ENCODE measurements at places on chromosomes 5 and 9.

DNA sequence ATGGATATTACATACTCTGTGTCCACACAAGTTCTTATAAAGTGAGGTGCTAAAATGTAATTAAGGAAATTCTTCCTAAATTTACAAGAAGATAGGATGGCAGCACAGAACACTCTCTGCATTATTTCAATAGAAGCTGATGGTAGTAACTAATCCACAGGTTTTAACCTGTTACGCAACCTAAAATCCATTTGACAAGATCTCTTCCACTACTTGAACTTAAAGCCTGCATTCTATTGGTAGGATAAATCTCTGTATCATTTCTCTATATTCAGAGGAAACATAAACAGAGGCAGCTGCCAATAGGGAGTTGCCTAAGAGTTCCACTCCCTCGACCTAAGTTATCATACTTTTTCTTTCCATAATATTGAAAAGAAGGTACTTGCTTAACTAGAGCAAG, 21.6 kb downstream of the CDC37L1 start:
- DNase-seq, result no peak

DNA sequence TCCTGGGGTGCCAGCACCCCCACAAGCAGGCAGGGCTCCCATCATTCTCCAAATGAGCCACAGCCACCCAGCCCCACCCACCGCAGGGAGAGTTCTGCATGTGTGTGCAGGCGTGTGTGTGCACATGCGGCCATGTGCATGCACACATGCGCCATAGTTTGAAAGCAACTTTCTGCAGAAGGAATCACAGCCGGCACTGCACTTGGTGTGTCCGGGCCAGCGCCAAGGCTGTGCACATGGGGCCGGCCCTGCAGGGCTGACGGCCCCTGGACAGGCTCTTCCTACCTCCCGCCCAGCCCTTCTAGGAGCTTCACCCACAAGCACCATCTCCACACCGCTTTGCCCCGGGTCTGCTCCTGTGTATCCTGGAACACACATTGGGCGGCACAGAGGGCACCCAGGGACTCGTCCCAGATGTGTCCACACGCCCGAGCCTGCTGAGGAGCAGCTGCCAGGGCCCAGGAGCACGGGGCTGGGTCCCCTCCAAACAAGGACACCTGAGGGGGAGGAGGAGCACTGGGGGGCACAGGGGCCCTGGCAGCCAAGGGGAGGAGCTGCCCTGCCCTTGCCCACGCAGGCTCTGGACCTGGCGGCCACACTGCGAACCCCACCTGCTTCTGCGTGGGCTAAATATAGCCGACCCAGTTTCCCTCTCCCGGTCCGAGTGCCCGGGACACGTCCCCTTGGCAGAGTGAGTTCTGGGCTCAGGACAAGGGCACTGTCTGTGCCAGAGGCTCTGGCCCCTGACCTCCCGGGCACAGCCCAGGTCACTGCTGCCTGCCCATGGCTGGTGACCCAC, 19.1 kb downstream of the TPPP start:
- no peak for DNase-seq

- no peak for DNase-seq
These were observed 5.0 kb upstream of the TEX48 start for GRCh38 chr9:114687034-114687433.

GRCh38 chr9:99509900-99510535, 287.9 kb downstream of the SEC61B start:
- no peak for DNase-seq

DNA sequence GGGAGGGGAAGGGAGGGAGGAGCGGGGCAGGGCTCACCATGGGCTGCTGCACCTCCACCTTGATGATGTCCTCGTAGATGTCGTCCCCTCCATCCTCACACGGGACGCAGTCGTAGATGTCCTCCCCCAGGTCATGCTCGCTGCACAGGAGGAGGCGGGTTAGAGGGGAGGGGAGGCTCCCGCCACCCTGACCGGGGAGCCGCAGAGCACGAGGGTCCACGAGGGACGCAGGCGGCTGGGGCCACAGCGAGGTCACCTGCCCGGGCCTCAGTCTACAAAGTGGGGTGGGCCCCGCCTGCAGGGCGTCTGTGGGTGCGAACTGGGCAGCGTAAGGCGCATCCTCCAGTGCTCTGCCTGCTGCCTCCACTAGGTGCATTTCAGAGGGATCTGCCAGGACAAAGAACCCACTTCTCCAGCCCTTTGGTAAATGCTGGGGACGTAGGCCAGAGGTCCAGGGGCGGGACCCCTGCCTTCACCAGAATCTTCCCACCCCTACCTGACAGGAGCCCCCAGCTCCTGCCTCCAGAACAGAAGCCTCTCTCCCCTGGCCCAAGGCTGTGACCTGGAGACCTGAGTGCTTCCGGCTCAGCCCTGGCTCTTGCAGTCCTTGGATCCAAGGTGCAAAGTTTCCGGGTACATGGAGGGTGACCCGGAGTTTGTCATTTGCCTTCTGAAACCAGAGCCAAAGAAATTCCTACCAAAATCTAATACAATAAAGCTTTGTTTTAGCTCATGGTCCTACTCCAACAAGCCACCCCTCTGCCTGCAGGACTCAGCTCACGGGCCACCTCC, 74.1 kb upstream of the SARDH start:
- no peak for DNase-seq

Data from T-helper 1 cell (primary cell).